ENCODE measurements at places on chromosomes 3 and 15.

- DNase-seq = peak; percentile 83
These were observed at the start of gene GSK3B for GRCh38 chr3:120093911-120094775. Gene GSK3B, minus strand, starts transcription at chr3:120094447. Its CDS starts 1,013 bp downstream, at chr3:120093434.

DNA sequence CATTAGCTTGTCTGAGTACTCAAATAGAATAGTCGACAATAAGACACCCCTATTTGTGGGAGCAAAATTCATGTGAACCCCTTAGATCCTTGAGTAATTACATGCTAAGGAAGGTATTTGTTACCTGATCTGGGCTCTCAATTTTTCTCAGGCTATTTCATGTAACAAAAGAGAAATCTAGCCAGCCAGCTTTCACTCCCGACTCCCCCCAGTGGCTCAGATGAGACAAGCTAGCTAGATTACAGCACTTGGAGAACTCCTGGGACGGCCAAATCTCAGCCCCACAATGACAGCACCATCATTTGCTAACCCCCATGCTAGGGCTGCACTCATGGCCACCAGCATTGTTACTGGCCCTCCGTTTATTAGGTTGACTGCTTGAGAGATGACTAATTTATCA is 41.3 kb downstream of the GLDN start:
- no peak for DNase-seq

GRCh38 chr3:35492841-35493240 is 146.5 kb upstream of the ARPP21 start:
- no peak for DNase-seq

- no peak for DNase-seq
These were observed 30.1 kb downstream of the CCDC12 start for GRCh38 chr3:46946416-46946815.

- DNase-seq = no peak
These were observed 77.2 kb downstream of the CADPS start for GRCh38 chr3:62798000-62798399.

- DNase-seq = no peak
These were observed 53.4 kb upstream of the CHD2 start for GRCh38 chr15:92846741-92847140.

DNA sequence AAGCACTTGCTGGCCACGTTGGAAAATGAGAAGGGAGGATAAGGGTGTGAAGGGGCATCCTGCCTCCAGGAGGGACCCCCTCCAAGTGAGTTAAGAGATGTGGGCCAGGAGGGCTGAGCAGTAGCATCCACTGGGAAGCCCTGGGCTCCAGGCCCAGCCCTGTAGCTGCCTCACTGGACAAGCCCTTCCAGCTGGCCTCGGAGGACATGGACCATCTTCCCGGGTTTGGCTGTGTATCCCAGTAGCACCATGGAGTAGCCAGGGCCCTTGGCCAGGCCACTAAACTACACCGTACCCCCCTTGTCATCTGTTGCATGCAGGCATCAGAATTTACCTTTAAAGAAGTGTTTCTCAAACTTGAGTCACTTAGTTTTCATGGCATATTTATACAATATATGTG is 29.4 kb upstream of the ALDH1L1 start:
- DNase-seq = no peak

DNA sequence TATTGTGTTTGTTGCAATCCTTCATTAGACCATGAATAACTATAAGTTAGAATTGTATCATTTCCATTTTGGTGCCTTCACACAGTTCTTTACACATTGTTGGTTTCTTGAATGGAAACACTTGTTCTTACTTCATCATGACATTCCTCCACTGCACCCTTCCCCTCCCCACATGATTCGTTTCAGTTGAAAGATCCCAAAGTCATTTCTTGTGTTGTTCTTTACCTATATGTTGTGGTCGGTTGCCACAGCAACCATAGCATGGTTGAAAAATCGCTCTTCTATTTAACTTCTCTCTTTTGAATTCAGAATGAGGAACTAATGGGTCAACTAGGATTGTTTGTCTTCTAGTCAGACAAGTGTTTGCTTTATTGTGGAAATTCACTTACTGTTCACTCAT is 103.3 kb downstream of the IL1RAP start:
- no peak for DNase-seq

DNA sequence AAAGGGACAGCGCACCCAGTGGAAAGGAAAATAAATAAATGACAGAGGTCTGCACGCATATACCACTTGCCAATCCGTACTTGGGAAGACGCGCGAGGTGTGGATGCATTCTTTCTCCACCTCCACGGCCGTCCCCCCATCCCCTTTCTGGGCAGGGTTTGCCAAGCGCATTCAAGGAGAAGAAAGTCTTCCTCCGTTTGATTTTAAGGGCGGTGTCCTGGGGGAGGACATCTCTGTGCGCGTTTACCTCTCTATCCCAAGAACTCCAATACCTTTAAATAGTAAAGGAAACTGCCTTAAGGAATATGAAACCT is 576 bp upstream of the MB21D2 start:
- DNase-seq = no peak

DNA sequence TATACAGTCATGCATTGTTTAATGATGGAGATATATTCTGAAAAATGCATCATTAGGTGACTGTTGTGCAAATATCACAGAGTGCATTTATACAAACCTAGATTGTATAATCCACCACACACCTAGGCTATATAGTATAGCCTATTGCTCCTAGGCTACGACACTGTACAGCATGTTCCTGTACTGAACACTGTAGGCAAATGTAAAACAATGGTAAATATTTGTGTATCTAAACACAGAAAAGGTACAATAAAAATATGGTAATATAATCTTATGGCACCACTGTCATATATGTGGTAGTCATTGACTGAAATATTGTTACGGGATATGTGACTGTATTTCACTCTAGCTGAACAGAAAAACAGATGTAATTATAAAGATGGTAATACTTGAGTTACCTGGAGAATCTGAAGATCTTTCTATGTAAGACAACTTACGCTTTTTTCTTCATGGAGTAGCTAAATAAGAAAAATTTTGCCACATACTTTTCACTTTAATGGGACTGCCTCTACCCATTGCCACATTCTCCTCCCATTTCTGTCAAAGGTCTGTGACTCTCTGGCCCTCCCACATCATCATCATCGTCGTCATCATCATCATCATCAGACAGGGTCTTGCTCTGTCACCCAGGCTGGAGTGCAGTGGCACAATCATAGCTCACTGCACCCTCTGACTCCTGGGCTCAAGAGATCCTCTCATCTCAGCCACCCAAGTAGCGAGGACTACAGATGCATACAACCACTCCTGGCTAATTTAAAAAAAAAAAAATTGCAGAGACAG is 7.2 kb downstream of the PCOLCE2 start:
- DNase-seq = no peak

DNA sequence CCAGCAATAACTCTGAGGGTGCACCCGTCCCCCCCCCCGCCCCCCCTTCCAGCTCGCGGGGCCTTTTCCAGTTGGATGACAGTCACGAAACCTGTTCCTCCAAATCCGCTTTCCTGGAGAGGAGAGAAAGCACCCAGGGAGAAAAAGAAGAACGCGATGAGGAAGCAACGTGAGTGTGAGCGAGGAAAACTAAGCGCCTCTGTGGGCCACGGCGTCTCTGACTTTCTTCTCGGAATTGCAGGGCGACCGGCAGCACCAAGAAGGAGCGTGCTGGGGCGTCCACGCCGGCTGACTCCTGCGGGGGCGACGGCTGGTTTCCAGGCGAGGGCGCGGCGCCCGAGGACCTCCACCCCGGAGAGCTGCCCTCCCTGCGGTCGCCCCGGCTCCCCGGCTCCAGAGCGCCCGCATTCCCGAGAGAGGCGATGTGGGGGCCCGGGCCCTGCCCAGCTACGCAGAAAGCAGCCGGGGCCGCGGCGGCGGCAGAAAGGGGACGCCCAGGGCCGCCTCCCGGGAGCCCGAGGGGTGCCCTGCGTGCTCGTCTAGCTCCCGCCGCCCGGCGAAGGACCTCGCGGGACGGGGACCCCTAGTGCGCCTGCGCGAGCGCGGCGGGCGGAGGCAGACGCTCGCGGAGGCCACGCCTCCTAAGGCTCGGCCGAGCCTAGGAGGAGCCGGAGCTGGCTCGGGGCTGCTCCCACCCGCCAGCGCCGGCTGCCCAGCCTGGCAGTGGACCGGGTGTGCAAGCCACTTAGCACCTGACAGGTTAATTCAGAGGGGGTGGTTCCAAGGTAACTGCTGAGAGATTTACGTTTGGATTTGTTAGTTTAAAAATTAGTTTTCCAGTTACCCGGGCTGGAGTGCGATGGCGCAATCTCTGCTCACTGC is 15.3 kb upstream of the ADIPOQ start:
- peak; percentile 81 for DNase-seq

GRCh38 chr15:28979208-28979841 is 93.6 kb downstream of the APBA2 start:
- DNase-seq = peak; percentile 42

DNA sequence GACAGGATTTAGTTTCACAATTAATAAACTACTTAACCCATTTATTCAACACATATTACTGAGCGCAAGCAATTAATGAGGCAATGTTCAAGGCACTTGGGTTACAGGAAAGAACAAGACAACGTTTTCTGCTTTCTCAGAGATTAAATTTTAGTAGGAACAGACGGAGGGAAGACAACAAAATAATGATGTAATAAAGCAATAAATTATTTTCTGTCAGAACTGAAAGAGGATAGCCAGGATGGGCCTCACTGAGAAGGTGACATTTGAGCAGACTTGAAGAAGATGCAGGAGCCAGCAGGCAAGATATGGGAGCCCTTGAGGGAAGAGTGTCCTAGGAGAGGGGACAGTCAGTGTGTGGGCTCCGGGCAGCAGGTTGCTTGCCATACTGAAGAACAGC is 11.3 kb upstream of the RPL14 start:
- DNase-seq = no peak

GRCh38 chr3:38136393-38136776 is 542 bp downstream of the ACAA1 start:
- DNase-seq = peak; percentile 31

DNA sequence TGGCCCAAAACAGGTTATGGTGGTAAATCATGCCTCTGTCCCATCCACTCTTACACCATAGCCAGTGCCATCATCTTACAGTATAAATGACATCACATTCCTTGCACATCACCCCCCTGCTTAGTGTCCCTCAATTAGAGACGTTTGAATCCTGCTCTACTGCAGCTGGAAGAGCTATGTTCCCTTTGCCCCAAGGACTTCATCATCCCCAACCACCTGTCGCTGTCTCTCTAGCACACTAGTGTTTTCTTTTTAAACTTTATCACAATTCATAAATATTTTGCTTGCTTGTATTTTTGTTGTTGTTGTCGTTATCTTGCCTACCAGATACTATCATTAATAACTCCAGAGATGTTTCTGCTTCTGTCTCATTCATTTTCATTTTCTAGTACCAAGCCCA is 28.7 kb downstream of the SPTSSB start:
- DNase-seq = no peak

Data from right lung (tissue), 10 donors.